ENCODE measurements at places on chromosomes 3 and 15. TPM values are rescaled to one million over a fixed set of nuclear protein-coding genes. Genes with fewer than 3 reads are reported as not detected.
A peak's percentile ranks its signal among the peaks of the same experiment; 100 is the strongest.

- no peak for DNase-seq
Measured at GRCh38 chr3:95750097-95750496, 1064.3 kb upstream of the EPHA6 start.

GRCh38 chr3:70281663-70282062 is 30.8 kb downstream of the MDFIC2 start:
- no peak for DNase-seq

ISLR2 gene
- not detected for total RNA-seq

SLC27A2 gene
- total RNA-seq, result 2.2 TPM

NEDD4 gene
- total RNA-seq, result 27.4 TPM

FSIP1 gene
- total RNA-seq, result 0.14 TPM

GRCh38 chr3:180563406-180563805 is 38.6 kb upstream of the TTC14 start:
- DNase-seq, result no peak

GRCh38 chr15:58392611-58393161 is 39.1 kb upstream of the LIPC start:
- no peak for DNase-seq

DNA sequence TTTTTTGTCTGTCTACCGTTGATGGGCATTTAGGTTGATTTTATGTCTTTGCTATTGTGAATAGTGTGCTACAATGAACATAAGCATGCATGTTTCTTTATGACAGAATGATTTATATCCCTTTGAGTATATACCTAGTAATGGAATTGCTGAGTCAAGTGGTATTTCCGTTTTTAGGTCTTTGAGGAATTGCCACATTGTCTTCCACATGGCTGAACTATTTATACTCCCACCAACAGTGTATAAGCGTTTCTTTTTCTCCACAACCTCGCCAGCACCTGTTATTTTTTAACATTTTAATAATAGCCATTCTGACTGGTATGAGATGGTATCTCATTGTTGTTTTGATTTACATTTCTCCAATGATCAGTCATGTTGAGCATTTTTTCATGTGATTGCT is 89.6 kb upstream of the GALNT15 start:
- DNase-seq, result no peak

DNA sequence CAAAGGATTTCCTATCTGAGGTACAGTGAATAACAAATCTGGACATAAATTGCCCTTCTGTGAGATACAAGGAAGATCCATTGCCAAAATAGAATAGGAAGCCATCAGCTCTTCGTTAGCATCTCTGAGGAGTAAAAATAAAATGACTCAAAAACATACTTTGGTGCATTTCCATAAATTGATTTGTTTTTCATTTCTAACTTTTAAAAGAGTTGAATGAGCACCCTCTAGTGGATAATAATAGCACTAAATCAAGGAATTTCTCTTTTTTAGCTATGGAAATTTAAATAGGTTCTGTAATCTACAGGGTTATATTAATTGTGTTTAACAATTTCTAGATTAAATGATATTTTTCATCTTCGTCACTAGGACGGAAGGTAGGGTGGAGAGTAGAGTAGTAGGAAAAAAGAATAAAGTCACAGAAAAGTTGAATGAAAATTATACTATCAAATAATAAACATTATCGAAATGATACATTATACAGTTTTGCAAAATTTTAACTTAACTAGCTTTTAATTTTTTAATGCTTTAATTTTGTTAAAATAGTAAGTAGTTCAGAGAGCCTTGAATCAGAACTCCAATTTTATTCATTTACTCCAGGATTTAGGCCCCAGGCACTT is 6.4 kb downstream of the NSUN3 start:
- DNase-seq, result no peak

DNA sequence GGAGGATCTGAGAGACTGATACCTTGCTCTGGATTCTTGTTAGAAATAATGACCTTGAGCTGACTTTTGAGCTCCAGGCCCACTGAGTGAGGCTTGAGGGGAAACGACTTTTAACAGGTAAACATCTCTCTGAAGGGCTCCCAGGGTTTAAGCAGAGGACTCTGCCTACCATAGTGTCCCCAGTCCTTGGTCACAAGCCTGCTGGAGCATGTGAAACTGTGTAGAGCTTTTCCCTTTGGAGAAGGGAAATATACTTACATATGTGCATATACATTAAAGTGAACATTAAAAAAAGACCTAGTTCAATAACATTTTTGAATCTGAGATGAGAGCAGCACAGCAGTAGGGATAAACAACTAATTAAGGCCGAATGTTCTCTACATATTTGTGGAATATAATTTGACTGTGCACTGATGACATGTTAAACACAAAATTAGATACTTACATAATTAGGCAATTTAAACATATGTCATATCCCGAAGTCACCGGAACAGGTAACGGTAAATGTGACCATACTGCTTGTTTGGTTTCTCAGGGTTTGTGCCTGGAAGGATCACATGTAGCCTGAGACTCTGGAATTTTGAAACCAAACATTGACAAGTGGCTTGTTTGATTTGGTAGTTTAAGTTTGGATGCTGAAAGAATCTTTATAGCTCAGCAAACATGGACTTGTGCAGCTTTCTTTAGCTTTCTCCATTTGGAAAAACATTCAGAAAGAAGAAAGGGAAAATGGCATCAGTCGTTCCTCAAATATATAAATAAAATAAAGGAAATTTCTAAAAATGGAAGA is 266.1 kb upstream of the C2CD4B start:
- no peak for DNase-seq

GRCh38 chr3:43770426-43771103 is 79.8 kb downstream of the ABHD5 start:
- DNase-seq, result peak; percentile 52

GRCh38 chr3:181692311-181693145 is 19.2 kb upstream of the SOX2 start:
- no peak for DNase-seq

ROPN1 gene
- not detected for total RNA-seq

GNAT1 gene
- total RNA-seq, result 0.54 TPM

DNA sequence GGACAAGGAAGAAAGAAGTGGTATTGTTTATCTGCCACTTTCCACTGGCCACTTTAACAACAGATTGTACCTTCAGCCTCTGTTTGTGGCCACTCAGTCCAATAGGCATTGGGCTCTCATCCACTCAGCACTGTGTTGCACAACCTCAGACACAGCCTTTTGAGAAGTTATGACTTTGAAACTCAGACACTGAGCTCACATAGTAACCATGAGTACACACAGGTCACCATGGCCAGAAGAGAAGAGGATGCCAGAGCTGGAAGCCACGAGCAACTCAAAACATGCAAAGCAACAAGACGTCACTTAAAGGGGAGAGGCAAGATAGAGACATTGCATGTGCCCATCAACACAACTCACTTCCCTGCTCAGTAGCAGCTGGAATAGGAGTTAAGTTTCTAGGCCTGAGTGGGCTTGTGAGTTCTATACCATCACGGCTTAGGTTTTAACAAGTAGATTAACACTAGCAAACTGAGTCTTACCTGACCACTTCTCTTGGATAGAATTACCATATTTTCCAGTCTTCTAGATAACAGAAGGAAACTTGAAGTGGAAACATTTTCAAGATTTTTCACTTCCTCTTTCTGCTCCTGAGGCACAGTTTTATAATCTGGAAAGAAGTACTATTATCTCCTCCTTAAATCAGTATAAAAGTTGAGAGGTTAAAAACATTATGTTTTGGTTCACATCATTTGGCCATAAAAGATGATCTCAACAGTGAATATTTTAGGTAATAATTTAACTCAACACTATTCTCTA is 103.5 kb downstream of the IMPG2 start:
- DNase-seq, result peak; percentile 21

DNA sequence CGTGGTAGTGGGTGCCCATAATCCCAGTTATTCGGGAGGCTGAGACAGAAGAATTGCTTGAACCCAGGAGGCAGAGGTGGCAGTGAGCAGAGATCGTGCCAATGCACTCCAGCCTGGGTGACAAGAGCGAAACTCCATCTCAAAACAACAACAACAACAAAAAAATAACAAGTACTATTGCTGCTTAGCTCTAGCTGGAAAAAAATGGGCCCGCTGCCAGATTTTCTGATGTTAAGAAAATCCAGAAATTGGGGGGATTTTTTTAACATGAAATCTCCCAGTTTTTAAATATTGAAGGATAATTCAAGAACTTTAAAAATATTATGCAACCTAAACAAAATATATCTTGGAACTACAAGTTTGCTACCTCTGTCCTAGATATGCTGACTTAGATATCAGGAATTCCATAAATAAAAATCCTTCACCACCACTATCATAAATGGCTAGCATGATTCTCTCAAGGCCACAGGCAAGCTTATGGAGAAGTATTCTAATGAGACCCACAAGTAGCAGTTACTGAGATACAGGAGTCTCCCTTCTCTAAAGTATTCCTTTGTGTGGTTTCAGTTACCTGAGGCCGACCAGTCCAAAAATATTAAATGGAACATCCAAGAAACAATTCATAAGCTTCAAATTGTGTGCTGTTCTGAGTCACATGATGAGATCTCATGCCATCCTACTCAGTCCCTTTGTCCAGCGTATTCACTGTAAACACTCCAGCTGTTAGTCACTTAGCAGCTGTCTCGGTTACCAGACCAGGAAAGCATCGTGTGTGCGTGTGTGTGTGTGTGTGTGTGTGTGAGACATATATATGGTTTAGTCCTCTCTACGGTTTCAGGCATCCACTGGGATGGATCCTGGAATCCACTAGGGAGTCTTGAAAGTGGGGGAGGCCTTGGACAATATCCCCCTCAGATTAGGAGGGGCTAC is 277.2 kb downstream of the TBL1XR1 start:
- no peak for DNase-seq

ANKDD1A gene
- total RNA-seq, result 27.5 TPM

SAMD7 gene
- total RNA-seq, result not detected

GRCh38 chr15:90959894-90960293 is 5.2 kb downstream of the RCCD1 start:
- peak; percentile 54 for DNase-seq

GRCh38 chr3:106711650-106712049 is 665.6 kb upstream of the CCDC54 start:
- no peak for DNase-seq

PPARG gene
- 13.1 TPM for total RNA-seq

TRPC1 gene
- total RNA-seq, result 48.5 TPM

P2RY14 gene
- 4.3 TPM for total RNA-seq

GRCh38 chr3:71166339-71167240 is 416.9 kb downstream of the FOXP1 start:
- no peak for DNase-seq

ERC2 gene
- total RNA-seq, result not detected

DNA sequence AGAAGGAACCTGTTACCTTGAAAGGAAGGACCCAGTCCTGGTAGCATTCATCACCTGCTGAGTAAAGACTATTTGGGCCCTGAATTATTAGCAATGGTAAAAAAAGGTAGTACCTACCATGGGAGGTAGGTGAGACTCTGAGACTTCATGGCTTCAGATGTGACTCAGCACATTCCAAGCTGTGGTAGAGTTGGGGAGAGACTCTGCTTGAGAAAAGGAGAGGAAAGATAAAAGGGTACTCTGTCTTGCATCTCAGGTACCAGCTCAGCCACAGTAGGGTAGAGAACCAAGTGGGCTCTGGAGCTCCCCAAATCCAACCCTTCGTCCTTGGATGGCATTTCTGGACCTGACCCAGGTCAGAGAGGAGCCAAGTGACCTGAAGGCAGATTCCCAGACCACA is 430.4 kb downstream of the TBL1XR1 start:
- no peak for DNase-seq

DNA sequence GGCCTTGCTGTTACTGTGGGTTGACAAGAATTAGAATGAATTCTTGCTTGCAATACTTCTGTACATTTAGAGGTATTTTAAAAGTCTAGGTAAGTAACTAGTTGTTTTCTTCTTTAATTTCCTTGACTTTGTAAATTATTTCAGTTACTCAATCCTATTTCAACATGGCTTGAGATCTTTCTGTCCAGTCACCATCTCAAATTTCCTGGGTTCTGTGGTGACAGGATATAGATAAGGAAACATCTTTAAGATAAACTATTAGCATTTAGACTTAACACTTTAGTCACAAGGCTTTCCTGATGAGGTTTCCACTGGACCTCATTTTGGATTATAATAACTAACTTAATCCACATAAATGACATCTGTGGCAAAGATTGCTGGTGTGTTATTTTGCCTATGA is 195.9 kb upstream of the DPH6 start:
- no peak for DNase-seq

GRCh38 chr3:71723452-71724170 is 1.6 kb downstream of the EIF4E3 start:
- no peak for DNase-seq

- DNase-seq, result no peak
Measured at GRCh38 chr3:69368129-69368741, 17.7 kb downstream of the FRMD4B start.

DNA sequence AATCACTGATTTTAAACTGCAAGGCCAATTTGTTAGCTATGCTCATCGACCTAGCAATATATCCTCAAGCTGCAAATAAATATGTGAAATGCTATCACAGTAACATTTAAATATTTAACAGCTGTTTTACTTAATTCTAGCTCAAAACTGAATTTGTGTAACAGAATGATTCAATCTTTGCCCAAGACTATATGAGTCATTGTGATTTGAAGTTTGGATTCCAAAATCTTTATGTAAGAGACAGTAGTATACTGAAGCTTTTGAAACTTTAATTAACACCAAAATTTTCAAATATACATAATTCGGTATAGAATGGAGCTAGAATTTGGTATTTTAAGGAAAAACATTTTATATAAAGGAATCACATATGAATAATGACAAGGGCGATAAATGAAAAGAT is 603.0 kb upstream of the ROBO2 start:
- no peak for DNase-seq

GPR27 gene
- 1.3 TPM for total RNA-seq

TASOR gene
- total RNA-seq, result 78.4 TPM

GRCh38 chr15:101556273-101556672 is 66.8 kb upstream of the PCSK6 start:
- no peak for DNase-seq

ALG1L2 gene
- not detected for total RNA-seq

DNA sequence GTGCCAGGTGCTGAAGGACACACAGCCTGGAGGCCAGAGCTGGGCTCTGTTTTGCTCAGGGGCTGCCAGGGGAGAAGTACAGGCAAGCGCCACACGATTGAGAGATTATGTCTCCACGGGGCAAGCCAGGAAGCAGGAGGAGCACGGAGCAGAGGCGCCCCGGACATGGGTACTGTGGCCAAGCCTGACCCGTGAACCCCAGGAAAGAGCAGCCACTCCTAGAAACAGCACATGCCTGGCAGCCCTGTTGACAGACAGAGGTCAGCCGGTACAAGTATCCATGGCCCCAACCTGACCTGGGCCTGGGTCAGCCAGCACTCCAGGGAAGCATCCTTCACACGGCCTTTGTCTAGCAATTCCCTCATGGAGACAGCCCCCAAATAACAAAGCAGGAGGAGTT is 89.4 kb downstream of the ADAMTS17 start:
- DNase-seq, result no peak

EPHA3 gene
- 3.5 TPM for total RNA-seq

DNA sequence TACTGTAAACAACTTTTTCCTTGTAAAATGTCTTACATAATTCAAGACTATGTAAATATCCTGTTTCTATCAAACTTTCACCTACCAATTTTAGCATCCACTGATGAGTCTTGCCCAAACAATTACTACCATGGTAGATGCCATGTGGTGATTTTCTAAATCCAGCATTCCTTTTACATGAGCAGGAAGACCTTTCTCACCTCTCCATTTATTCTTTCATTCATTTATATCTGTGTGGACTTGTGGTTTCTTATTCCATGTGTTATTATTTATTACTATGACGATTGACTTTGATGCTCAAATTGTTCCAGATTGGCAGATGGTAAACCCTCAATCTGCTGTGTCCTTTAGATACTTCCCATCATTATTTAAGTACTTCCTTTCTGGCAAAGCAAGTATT is 62.4 kb downstream of the IFT57 start:
- no peak for DNase-seq

AADACL2 gene
- total RNA-seq, result not detected

GRCh38 chr3:112372396-112372795 is 39.4 kb downstream of the CD200 start:
- DNase-seq, result no peak

All from thoracic aorta (tissue), 2 donors.